CD8-positive, alpha-beta memory T cell (primary cell): ENCODE measurements at places on chromosomes 11 and 22. TPM values are rescaled to one million over a fixed set of nuclear protein-coding genes. Genes with fewer than 3 reads are reported as not detected.

Gene HBG1
- total RNA-seq, result not detected

GRCh38 chr22:49815641-49816091 is 12.0 kb downstream of the BRD1 start:
- H3K4me1 ChIP-seq, result peaks cover 45% of the 10 kb centered on the region

DNA sequence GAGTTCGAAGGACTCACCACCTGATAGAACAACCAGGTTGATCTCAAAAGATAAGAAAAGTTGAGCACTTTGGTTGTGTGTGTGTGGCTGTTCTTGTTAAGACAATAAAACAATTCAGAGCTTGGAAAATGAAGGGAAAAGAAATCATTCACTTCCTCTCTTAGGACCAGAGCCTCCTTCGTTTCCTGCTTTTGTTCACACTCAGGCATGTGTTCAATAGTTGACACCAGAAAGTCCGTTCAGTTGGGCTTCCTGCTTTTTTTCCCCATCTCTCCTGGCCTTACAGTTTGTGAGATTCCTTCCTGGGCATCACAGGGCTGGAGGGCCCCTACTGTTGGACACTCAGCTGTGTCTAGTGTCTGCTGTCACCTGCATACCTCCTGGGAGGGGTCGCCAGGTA is 48.0 kb downstream of the TSPAN18 start:
- no peak overlapping the region for H3K4me3 ChIP-seq
- H3K27ac ChIP-seq, result no peak overlapping the region
- H3K4me1 ChIP-seq, result no peaks in the 10 kb centered on the region
- no peaks in the 10 kb centered on the region for H3K36me3 ChIP-seq
- H3K27me3 ChIP-seq, result no peaks in the 10 kb centered on the region
- DNase-seq, result no peak

DNA sequence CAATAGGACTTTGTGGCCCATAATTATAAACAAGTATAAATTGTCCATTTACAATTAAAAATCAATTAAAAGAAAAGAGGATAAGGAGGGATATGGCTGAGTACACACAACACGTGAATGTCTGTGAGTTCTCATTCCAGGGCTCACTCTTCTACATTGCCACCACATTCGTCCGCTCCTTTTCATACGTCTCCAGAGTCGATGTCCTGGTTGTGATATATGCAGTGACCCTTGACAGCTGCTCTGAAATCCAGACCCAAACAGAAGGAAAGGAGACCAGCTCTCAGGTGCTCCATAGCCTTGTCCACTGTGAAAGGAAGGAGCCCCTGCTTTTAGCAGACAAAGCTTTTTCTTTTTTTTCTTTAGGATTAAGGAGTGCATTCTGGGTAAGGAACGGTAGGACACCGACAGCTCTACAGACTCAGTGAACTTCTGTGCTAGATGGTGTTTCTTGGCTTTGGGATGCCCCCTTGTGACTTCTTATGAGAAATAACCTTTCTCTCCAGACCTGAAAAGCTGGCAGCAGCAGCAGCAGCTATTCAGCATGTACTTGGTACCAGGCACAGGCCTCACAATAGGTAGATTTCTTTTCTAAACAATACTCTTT is 19.7 kb upstream of the DNAJB13 start:
- DNase-seq, result peak; percentile 3
- H3K4me1 ChIP-seq, result no peaks in the 10 kb centered on the region
- no peak overlapping the region for H3K27ac ChIP-seq
- no peak overlapping the region for H3K4me3 ChIP-seq
- H3K36me3 ChIP-seq, result peaks cover 18% of the 10 kb centered on the region

DNA sequence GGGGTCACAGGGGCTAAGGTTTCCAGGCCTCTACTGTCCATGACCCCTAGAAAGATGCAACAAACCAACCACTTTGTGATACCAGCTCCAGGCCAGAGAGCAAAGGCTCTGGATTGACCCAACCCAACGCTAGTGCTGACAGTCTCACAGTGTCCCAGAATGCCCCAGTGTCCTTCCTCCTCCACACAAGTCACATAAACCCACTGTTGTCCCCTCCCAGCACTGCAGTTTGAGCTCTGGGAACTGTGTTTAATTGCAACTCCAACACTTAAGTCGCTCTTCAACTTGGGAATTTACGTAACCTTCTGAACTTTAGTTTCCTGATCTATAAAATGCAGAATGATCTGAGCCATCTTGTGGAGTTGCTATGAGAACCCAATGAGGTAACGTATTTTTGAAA is 47.5 kb downstream of the PC start:
- H3K36me3 ChIP-seq, result no peaks in the 10 kb centered on the region
- no peaks in the 10 kb centered on the region for H3K27me3 ChIP-seq
- DNase-seq, result no peak
- H3K4me1 ChIP-seq, result no peaks in the 10 kb centered on the region

GRCh38 chr22:25637672-25638071 is 73.2 kb downstream of the GRK3 start:
- no peaks in the 10 kb centered on the region for H3K27me3 ChIP-seq
- no peak overlapping the region for H3K4me3 ChIP-seq
- H3K27ac ChIP-seq, result no peak overlapping the region
- DNase-seq, result no peak
- H3K4me1 ChIP-seq, result no peaks in the 10 kb centered on the region
- no peaks in the 10 kb centered on the region for H3K36me3 ChIP-seq

- no peaks in the 10 kb centered on the region for H3K4me1 ChIP-seq
- no peaks in the 10 kb centered on the region for H3K36me3 ChIP-seq
- no peak overlapping the region for H3K4me3 ChIP-seq
- DNase-seq, result no peak
- H3K27me3 ChIP-seq, result no peaks in the 10 kb centered on the region
- H3K27ac ChIP-seq, result no peak overlapping the region
These were observed 783.6 kb downstream of the BRD1 start for GRCh38 chr22:49044091-49044490.
